ENCODE measurements at places on chromosomes 7 and 10.

DNA sequence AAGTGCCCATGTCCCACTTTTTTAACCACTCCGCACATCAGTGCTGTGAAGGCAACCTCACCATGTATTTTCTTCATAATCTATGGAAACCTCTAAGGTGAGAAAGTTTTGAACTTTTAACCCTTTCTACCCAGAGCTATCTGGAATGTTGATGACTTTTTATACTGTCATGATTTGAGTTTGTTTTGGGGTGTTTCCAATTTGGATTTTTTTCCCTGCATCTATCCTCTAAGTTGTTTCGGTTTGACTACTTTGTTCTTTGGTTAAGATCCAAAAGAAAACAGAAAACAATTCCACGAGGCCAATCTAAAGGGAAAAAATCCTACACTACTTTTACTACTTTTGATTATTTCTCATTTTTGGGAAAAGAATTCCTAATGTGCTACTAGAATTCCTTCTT is 279.7 kb downstream of the USP6NL start:
- no peak for DNase-seq

- no peak for DNase-seq
Measured at GRCh38 chr7:28356619-28357018, 55.7 kb upstream of the CREB5 start.

GRCh38 chr10:2978111-2978510 is 89.2 kb upstream of the PFKP start:
- no peak for DNase-seq

DNA sequence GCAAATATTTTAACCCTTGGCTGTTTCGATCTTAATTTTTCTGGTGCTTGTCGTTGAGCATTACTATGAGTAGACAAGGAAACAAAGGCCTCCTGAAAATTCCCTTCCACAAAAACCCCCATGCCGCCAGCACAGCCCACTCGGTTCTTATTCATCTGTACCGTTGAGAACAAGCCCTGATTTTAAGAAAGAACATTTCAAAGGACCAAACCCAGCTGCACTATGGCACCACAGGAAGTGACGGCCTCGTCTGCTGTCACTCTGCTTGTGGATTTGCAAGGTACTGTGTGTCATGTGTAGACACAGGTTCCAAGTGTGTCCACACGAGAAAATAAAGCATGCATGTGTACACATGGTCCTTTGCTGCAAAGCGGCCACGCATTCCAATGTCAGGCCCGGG is 285.2 kb downstream of the DNAJB6 start:
- DNase-seq, result no peak

GRCh38 chr10:10353326-10353868 is 664.3 kb upstream of the CELF2 start:
- no peak for DNase-seq
